Stimulated activated CD8-positive, alpha-beta memory T cell treated with anti-CD3 and anti-CD28 coated beads, Interleukin-15, amount 100 ng/mL, for 48 hours (primary cell): ENCODE measurements at places on chromosomes 4 and X.

GRCh38 chr4:178148106-178148505 is 705.9 kb upstream of the AGA start:
- DNase-seq, result no peak

DNA sequence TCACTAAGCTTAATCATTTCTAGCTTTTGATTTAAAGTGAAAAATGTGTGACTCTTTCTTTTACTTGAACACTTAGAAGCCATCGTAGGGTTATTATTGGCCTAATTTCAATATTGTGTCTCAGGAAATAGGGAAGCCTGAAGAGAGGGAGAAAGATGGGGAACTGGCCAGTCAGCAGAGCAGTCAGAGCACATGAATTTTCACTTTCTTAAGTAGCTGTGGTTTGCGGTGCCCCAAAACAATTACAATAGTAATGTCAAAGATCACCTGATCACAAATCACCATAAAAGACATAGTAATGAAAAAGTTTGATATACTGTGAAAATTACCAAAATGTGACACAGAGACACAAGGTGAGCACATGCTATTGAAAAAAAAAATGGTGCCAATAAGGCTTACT is 45.5 kb downstream of the CENPC start:
- no peak for DNase-seq

DNA sequence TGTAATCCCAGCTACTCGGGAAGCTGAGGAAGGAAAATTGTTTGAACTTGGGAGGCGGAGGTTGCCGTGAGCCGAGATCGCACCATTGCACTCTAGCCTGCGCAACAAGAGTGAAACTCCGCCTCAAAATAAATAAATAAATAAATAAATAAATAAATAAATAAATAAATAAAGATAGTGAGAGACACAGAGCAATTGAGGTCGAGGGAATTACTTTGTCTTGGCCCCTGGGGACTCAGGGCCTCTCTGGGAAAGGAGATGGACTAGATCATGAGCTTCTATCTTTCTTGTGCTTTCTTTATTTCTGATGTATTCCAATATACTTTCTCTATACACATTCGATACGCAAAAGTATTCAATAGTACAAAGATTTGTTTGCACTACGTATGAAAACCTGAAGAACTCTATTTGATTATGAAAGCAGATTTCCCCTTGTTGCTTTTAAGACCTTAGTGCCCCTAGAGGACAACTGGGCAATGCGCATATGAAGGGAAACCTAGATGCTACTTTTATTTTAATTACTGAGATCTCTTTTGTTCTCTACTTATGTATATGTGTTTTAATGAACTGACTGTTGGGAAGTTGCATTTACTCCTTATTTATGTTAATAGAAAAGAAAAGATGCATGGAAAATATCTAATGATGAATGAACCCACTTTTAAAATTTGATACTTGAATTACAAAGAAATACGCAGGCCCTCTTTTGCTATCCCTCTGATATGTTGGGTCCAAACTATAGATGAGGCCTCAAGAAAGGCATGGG is 12.8 kb upstream of the ELOVL6 start:
- DNase-seq, result no peak

- no peak for DNase-seq
These were observed 4.7 kb upstream of the PDLIM3 start for GRCh38 chr4:185540040-185540439.

DNA sequence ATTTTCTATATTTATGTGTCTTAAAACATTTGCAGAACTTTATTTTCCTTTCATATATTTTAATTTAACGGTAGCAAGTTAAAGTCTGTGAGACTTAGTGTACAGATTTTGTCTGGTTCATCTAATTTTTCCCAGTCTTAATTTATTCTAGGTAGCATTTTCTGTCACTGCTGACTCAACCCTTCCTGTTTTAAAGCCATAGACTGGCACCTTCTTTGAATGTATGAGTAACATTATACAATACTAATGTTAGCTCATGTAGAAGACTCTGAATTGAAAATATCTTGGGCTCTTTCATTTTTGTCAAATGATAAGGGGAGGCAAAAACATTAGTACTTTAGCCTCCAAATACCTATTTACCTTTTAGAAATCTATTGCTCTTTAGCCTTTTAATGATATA is 43.6 kb downstream of the BLTP1 start:
- DNase-seq, result no peak

DNA sequence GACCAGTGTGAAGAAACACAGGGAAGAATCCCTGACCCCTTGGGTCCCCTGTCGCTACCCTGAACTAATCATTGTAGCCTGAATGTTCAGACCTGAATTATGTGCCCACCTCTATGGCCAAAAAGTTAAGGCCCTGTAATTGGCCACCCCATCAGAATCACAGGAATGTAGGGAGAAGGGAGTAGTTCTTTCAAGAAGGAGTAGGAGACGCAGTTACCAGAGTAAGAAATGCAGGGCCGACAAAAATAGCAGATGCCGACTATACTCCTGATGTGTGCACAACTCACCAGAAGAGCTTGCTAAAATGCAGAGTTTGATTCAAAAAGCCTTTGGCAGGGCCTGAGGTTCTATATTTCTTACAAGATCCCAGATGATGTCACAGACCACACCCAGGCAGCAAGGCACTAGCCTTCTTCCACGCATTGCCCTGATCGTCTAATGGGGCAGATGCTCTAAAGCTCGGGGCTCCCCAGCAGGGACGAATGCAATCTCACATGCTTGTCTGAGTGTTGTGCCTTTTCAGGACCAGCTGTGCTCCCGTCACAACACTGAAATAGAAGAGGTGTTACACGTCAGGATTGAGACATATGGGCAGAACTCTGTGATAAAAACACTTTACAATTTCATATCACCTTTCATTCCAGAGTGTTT is 161.0 kb upstream of the FAM241A start:
- no peak for DNase-seq

DNA sequence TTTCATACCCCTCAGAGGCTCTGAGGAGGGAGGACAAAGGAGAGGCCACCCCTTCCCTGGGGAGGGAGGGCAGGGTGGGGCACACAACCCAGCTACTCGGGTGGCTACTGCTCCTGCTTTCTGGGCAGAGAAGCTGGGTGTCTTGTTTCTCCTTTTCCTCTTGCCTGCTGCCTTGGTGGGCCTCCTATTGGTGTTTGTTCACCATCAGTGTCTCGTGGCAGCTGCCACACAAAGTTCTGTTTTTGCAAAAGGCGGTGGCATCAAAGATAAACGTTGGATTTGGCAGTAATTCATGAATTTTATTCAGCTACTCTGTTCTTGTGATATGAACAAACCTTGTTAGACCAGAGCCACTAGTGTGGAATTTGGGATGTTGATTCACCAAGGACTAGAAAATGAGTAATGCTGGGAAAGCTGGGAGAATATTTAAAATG is 153.0 kb upstream of the SCML1 start:
- no peak for DNase-seq

DNA sequence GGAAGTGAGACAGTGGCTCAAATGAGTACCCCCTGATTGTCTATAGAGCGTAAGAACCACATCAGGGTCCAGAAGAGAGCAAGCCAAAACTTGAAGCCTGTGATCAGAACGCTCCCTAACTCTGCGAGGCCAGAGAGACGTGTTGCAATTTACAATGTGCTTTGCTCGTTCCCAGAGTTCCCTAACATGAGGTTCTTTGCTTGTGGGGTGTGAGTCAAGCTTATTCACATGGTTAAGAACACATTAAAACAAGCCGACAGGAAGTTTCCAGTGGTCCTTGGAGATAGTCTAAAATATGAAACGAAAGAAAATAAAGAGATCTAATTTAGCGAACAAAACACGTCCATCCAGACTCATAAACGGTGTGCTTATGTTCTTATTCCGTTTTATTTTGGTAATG is 702.3 kb downstream of the TRIML1 start:
- DNase-seq, result no peak

- DNase-seq, result no peak
These were observed 1.2 kb upstream of the LETM1 start for GRCh38 chr4:1856943-1857699.

- DNase-seq, result no peak
These were observed 186.5 kb downstream of the BANK1 start for GRCh38 chr4:101977076-101977475.

GRCh38 chr4:175884048-175884447 is 72.0 kb upstream of the GPM6A start:
- DNase-seq, result no peak

- DNase-seq, result no peak
These were observed 56.9 kb downstream of the OTC start for GRCh38 chrX:38409289-38409688.

DNA sequence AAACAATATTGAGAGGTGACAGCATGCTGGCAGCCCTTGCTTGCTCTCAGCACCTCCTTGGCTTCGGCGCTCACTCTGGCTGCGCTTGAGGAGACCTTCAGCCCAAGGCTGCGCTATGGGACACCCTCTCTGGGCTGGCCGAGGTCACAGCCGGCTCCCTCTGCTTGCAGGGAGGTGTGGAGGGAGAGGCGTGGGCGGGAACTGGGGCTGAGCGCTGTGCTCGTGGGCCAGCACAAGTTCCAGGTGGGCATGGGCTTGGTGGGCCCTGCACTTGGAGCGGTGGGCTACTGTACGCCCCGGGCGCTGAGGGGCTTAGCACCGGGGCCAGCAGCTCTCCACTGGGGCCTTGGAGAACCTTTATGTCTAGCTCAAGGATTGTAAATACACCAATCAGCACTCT is 1613.8 kb upstream of the IGFBP7 start:
- DNase-seq, result no peak

DNA sequence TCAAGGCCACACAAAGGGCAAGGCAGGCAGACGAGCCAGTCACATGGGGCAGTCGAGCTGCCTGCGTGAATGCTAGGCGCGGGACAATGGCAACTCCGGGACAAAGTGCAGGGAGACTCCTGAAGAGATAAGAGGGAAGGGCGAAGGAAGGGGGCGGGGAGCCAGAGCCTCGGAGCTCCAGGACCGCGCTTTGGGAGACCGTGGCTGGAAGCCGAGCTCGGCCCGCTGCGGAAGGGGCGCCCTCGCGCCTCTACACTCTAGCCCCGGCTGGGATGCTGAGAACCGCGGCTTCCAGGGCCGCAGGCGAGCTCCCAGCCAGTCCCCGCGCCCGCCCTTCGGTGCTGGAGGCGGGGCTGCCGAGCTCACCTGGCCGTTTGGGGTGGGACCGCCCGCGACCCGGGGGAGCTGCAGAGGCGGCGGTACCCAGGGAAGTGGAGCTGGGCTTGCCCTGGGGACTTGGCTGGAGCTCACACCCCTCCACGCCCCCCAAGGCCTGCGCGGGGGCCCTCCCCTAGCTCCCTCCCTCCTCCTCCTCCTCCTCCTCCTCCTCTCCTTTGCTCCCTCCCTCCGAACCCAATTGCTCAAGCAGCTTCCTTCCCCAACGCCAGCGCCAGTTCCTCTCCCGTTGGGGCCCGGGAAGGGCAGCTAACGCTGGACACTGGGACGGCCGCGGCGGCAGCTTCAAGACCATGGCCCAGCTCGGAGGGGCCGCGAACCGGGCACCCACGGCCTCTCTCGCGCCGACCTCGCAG is at the start of gene SOWAHD:
Gene SOWAHD, plus strand, starts transcription at position 610 of the 752 bp plus-strand sequence. Its CDS starts 80 bp downstream, at position 690.
- DNase-seq, result no peak

DNA sequence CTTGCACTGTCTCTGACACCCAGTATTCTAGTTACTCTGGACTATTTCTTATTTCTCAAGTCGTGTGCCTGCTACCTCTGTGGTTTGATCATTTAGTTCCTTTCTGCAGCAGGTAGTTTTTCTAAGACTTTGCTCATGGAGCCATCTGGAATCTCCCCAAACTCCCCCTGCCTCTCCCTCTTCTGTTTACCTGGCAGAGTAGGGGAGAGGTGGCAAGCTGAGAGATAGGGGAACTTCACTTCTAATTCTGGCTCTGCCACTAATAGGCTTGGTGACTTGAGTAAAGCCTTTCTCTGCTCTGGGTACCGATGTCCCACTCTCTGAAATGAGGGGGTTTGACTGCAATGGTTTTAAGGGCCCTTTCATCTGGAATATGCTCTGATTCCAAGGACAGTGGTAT is 141.3 kb downstream of the CPEB2 start:
- DNase-seq, result no peak

DNA sequence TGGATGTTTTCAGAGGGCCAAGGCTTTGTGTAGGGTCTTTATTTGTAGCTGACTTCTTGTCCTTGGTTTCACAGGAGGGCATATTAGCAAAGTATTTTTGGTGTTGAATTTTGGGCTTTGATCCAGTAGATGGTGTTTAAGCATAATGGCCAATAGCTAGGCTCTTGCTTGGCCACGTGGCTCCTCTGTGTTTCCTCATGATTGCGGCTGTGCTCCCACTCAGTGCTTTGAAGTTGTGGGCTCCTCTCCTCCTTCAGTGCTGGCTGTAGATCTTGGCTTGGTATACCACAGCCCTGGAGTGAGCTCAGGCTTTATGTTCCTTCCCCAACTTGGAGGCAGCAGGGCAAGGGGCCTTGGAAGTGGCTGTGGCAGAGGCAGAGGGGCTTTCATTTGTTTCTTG is 107.2 kb upstream of the CENPE start:
- DNase-seq, result no peak
